ENCODE measurements at places on chromosomes 3 and 15.

DNA sequence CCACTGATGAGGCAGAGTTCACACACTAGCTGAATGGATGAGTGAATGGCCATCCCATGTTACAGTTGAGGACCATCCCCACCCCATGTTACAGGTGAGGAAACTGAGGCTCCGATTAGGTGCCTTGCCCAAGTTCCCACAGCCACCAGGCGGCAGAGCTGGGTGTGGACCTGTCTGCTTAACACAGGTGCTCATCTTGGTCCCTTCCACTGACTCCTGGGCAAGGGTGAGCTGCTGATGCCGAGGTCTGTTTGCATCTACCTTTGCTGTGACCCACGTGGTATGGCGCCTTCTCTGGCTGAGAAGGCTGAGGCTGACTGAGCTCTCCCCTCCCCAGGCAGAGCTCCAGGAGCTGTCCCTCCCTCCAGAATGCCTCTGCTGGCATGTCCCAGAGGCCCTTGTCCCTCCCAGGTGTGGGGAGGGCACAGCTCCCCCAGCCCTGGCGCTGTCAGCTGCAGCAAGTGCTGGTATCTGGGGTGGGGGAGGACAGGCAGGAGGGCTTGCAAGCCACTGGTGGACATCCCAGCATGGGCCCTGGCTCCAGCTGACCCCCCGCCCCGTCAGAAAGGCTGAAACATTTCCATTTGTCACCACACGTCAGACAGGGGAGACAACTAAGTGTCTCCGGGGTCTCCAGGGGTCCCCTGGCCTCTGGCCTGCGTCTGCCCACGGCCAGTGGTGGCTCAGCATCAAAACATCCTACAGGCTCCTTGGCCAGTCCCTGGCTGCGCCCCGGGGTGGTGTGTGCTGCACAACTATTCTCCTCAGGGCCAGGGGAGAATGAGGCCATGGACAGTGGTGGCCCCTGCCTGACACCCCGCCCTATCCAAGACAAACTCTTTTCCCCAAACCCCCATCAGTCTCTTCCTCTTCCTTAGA lies 105.4 kb downstream of the ADCY5 start:
- DNase-seq, result no peak

DNA sequence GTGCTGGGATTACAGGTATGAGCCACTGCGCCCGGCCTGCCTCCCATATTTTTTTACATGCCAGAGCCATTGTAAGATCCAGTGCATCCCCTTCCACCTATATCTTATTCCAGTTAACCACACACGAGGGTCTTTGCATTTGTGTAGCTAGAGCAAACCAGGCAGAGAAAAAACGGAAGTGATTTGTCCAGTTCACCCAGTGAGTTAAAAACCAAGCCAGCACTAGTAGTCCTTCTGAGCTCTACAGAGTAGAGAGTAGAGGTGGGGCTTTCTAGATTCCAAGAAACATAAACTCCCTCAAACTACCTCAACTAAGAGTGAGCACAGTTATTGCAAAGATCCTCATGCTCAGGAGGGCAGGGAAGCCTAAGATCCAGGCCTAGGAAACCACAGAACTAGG lies 34.7 kb downstream of the TMEM158 start:
- DNase-seq, result no peak

DNA sequence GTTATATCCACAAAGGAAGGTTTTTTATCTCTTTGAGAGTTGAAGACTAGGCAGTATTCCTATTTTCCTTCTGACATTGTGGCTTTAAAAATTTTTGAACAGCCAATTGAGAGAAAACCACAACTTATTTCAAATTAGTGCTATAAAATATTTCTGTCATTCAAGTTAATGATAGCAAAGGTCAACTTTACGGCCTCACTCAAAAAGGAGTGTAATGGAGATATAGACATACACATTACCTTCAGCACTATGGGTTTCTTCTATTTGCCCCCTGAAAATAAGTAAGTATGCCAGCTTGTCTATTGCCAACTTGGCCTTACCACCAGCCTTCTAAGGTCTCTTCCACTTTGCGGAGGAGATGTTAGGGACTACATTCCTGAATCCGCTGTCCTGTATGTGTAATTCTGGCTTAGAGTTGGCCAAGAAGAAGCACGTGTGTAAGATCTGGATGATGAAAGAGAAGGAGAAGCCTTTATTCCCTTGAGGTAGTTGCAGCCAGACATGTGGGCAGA lies 44.1 kb upstream of the KBTBD8 start:
- no peak for DNase-seq

DNA sequence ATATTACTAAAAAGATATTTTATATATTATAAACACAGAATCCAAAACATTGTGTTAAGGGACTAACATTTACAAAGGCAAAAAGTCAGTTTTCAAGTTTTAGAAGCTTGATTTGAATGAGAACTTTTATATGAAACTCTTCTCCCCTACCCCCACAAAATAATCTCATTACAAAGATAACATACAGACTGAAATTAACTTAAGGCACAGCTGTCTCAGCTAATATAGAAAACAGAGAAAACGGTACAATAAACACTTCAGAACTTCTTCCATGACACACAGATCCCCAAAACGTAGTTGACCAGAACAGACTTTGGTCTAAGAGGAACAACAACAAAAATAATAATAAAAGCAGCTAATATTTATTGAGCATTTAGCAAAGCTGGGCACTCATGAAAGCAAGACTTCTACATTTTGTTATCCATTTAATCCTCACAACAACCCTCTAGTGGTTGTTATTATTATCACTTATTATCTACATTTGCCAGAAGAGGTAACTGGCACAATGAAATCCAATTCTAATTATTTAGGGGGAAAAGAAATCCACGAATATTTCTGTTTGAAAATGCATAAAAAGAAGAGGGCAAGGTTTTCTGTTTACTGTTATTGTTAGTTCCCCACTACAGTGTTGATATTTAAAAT lies 68.1 kb downstream of the PFN2 start:
- DNase-seq, result no peak

DNA sequence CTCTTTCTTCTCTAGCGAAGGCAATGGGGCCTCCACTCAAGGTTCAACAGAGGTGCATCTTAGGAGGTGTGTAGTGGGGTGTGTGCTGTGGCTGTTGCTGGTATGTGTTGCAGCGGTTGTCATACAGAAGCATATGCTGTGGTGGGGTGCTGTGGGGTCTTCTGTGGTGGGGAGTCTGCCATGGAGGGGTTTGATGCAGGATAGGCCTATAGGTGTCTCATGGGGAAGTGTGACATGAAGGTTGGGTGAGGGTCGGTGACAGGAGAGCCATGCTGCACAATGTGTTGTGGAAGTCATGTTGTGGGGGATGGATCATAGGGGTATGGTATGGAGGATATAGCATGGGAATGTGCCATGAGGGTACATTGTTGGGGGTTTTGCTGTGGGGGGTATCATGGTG lies 20.3 kb downstream of the NMNAT3 start:
- no peak for DNase-seq

GRCh38 chr3:212432-212831 lies 15.9 kb downstream of the CHL1 start:
- no peak for DNase-seq

DNA sequence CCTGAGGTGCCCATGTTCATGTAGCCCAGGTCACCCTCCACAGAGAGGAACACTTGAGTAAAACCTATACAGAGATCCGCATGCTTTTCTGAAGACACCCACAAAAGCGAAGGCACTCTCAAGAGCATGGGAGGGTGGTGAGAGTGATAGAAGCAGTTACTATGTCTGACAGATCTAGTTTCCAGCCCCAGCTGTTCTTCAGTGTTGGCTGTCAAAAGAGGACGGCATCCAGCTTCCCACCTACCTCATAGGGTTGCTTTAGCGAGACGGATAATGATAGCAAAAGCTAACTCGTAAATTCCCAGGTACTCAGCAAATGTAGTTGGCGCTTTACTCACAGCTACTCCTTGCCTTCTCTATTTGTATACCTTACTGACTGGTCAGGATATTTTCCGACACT lies 3.0 kb upstream of the MEX3B start:
- DNase-seq, result no peak

DNA sequence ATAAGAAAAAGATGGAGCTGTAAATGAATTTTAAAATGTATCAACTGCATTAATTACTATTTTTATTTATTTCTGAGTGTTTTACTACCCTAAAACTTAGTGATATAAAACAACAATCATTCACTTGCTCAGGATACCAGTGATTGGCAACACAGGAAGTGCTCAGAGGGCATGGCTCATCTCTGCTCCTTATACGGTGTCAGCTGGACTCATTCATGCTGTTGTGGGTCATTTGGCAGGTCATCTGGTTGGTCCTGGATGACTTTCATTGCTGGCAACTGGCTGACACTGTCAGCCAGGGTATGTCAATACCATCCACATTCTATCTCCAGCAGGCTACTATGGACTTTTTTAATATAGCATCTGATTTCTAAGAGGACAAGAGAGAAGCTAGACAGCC lies 689.6 kb upstream of the NECTIN3 start:
- no peak for DNase-seq

DNA sequence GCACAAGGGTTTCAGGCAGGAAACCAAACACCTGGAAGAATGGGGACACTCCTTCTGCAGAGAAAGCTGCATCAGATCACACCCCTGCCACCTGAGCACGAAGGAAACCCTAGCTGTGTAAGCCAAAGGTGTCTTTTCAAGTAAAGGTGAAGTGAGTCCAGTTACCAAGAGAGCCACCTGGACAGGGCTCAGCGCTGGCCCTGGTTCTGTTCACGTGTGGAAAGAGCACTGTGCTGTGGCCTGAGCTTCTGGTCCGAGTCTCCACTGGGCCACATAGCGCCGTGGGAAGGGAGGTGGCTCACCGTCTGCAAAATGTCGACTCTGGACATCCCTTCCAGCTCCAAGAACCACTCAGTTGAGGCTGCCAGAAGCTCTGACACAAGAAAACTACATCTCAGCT lies 151.1 kb downstream of the ADAMTS17 start:
- DNase-seq, result no peak

All from cerebellar nuclear complex (tissue), 1 donor.